ENCODE measurements at places on chromosomes 5 and 9.

DNA sequence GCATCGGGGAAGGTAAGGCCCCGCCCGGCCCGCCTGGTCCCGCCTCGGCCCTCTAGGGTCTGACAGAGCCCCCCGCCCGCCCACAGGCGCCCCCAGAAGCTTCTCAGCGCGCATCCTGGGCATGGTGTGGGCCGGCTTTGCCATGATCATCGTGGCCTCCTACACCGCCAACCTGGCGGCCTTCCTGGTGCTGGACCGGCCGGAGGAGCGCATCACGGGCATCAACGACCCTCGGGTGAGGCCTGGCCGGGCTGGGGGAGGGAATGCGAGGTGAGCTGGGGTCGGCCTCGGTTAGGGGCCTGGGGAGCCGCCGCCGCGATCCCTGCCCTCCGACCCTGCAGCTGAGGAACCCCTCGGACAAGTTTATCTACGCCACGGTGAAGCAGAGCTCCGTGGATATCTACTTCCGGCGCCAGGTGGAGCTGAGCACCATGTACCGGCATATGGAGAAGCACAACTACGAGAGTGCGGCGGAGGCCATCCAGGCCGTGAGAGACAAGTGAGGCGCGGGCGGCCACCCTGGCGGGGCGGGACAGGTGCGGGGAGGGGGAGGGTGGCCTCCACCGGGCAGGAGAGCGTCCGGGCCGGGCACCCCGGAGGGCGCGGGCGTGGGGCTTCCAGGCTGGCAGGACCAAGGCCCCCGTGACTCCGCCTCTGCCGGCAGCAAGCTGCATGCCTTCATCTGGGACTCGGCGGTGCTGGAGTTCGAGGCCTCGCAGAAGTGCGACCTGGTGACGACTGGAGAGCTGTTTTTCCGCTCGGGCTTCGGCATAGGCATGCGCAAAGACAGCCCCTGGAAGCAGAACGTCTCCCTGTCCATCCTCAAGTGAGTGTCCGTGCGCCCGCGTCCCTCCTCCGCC is 7.1 kb downstream of the LRRC26 start:
- DNase-seq, result peak; percentile 54

DNA sequence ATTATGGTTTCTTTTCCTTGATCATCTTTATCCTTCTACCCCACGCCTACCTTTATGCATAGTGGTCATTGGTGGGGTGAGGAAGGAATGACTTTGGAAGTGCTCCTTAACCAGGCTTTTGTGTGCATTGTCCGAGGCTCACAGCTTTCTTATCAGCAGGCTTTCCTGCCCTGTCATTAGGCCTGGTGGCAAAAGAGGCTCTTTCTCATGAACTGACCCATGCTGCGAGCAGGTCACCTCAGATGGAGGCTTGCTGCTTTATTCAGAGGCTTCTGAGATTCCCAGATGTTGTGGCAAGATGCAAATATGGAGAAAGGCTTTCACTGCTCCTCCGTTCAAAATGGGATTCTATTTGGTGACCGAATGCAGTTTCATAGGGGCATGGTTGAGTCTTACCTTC is 57.4 kb upstream of the DMRTA1 start:
- DNase-seq, result no peak

GRCh38 chr5:164680216-164680615 is 1174.8 kb downstream of the MAT2B start:
- DNase-seq, result no peak

- no peak for DNase-seq
These were observed 66.4 kb downstream of the CMYA5 start for GRCh38 chr5:79756076-79756475.

DNA sequence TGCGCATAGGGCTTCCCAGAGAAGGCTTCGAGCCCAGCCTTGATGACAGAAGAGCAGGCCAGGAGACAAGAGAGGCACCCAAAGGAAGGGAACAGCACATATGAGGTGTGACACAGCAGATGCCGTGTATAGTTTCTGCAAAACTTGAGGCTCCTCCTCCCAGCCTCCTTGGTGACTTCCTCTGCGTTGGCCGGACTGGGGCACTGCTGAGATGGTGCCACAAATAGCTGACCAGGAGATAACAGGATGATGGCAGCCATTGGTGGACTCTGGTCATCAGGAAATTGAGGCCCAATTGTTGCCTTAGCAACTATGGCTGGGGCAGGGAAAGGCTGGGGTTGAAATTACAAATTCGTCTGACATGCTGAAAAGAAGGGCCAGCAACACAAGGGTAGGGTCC is 4.8 kb upstream of the ZNF79 start:
- DNase-seq, result peak; percentile 47

- no peak for DNase-seq
These were observed 178.7 kb downstream of the PPP2R2B start for GRCh38 chr5:146699664-146700418.

GRCh38 chr9:100324594-100325200 is 28.0 kb downstream of the TEX10 start:
- DNase-seq, result peak; percentile 60

GRCh38 chr5:110544603-110545002 is 181.9 kb downstream of the TMEM232 start:
- DNase-seq, result no peak
